CD4-positive, alpha-beta T cell (primary cell): ENCODE measurements at places on chromosomes 1 and 21.

DNA sequence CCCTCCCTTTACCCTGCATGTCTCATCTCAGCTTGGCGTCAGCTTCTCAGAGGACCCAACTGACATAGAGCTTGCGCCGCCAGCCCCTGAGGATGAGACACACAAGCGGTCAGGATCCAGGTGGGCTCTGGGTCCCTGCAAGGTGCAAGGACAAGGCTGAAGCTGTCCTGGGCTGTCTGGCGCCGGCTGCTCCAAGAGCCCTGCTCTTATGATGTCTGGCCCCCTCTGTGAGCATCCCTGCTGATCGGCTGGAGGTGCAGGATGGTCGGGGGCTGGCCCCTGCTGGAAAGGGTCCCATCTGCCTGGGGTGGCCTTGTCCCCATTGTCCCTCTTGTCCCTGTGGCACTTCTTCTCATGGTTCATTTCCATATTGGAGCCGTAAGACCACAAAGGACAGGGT lies 479.0 kb downstream of the NPHP4 start:
- no peak for DNase-seq

DNA sequence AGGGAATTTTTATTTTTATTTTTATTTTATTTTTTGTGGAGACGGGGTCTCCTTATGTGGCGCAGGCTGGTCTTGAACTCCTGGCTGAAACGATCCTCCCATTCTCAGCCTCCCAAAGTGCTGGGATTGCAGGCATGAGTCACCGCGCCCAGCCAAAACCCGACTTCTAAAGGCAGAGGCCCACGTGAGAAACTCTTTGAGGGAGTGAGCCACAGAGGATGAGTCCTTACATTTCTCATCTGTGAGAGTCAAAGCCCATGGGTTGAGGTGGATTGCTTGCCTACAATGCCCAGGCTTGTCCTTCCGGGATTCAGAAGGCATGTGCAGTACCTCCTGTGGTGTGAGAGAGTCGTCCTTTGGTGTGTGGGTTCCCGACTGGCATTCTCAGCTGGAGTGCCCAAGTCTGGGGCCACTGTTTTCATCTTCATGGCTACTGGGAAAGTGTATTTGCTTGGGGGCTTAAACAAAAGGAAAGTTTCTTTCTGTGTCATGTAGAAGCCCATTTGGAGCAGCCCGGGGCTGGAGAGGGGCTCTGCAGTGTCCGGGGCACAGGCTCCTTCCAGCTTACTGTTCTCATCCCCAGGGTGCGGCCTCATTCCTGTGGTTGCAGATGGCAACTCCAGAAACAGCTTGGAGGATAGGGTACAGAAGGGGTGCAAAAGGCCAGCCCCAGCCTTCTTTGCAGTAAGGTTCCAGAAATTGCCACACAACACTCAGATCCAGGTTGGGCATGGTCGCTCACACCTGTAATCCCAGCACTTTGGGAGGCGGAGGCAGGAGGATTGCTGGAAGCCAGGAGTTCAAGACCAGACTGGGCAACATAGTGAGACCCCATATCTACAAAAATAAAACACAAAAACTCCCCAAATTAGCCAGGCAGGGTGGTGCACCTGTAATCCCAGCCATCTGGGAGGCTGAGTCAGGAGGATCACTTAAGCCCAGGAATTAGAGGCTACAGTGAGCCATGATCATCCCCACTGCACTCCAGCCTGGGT lies 29.4 kb upstream of the CSF3R start:
- no peak for DNase-seq

DNA sequence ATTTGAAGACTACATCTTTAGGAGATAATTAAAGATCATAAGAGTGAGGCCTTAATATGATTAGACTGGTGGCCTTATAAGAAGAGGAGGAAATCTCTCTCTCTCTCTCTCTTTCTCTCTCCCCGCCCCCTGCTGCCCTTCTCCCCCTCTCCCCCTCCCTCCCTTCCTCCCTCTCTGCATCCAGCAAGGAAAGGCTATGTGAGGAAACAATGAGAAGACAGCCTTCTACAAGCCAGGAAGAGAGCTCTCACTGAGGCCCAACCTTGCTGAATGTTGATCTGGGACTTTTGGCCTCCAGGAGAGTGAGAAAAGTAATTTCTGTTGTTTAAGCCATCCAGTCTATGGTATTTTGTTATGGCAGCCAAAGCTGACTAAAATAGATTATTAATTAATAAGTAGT lies 21.6 kb downstream of the FOXD3 start:
- no peak for DNase-seq

GRCh38 chr1:43009274-43009673 lies 50.6 kb upstream of the SLC2A1 start:
- no peak for DNase-seq

- no peak for DNase-seq
Measured at GRCh38 chr1:183886853-183887252, 81.9 kb downstream of the RGL1 start.
